ENCODE measurements at places on chromosomes 3 and 15. TPM values are rescaled to one million over a fixed set of nuclear protein-coding genes. Genes with fewer than 3 reads are reported as not detected.
A peak's percentile ranks its signal among the peaks of the same experiment; 100 is the strongest.

PTX3 gene
- 20.1 TPM for total RNA-seq

- no peak for DNase-seq
- H3K4me1 ChIP-seq: no peaks in the 10 kb centered on the region
- peaks cover 16% of the 10 kb centered on the region for H3K27me3 ChIP-seq
- H3K27ac ChIP-seq: no peak overlapping the region
These were observed 265.5 kb upstream of the ATP10A start for GRCh38 chr15:26128611-26129140.

MFN1 gene
- 51.7 TPM for total RNA-seq

GRCh38 chr3:46846624-46847542 lies 16.4 kb downstream of the MYL3 start:
- H3K27ac ChIP-seq: no peak overlapping the region
- peaks cover 15% of the 10 kb centered on the region for H3K27me3 ChIP-seq
- H3K36me3 ChIP-seq: peaks cover 1% of the 10 kb centered on the region
- H3K4me3 ChIP-seq: peak overlapping the region; percentile 73
- no peak for DNase-seq

DNA sequence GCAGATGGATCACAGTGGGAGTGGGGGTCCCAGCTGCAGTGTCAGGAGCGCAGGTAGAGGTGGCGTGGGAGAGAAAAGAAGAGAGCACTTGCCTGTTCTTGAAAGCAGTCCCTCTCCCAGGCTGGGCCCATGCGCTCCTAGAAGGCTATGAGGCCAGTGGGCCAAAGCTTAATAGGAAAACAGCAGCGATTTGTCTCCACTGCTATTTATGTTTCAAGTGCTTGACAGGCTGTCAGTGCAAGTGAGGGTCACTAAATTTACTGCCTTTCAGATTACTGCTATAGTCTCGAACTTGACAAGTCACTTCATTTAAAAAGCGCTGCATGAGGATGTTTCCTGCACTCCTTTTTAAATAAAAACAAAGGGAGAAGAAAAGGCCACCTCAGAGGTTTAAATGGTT lies 239.5 kb downstream of the GAP43 start:
- no peaks in the 10 kb centered on the region for H3K27me3 ChIP-seq
- no peaks in the 10 kb centered on the region for H3K4me1 ChIP-seq
- no peak for DNase-seq
- no peak overlapping the region for H3K27ac ChIP-seq
- no peaks in the 10 kb centered on the region for H3K36me3 ChIP-seq

- DNase-seq: no peak
- H3K36me3 ChIP-seq: no peaks in the 10 kb centered on the region
- H3K4me3 ChIP-seq: peak overlapping the region; percentile 39
- peaks cover 7% of the 10 kb centered on the region for H3K4me1 ChIP-seq
- no peaks in the 10 kb centered on the region for H3K27me3 ChIP-seq
- H3K27ac ChIP-seq: peak overlapping the region; percentile 24
These were observed 193.1 kb downstream of the EPHA3 start for GRCh38 chr3:89300526-89300925.

DNA sequence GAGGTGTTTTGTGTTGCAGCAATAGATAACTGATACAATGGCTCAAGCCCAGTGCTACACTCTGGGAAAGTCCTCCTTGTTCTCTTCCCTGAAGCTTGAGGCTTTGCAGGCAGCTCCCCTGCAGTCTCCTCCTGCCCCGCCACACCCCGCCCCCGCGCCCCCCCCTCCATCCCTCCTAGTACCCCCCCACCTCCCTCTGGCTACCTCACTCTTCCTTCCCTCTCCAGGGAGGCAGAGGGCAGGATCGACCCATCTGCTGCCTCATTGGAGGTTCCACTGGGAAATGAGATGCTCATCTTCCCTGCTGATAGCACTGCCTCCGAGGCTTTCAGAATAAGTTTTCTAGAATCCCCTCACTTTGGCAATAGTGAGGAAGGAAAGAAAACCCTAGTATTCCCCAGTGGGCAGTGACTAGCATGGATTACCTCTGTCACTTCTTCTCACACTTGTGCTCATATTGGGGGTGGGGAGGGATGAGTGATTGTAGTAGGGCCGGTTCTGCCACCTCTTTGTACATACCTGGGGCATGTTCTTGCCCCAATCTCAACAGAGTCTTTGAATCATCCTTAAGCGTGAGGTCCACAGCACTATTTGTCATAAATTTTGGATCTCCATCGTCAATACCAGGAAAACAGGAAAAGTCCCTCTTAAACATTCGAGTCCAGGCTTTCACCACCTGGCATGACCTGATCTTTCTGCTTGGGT lies 16.3 kb upstream of the RAB7A start:
- H3K4me1 ChIP-seq: no peaks in the 10 kb centered on the region
- H3K27me3 ChIP-seq: peaks cover 37% of the 10 kb centered on the region

NXPE3 gene
- total RNA-seq: 44.3 TPM

DNA sequence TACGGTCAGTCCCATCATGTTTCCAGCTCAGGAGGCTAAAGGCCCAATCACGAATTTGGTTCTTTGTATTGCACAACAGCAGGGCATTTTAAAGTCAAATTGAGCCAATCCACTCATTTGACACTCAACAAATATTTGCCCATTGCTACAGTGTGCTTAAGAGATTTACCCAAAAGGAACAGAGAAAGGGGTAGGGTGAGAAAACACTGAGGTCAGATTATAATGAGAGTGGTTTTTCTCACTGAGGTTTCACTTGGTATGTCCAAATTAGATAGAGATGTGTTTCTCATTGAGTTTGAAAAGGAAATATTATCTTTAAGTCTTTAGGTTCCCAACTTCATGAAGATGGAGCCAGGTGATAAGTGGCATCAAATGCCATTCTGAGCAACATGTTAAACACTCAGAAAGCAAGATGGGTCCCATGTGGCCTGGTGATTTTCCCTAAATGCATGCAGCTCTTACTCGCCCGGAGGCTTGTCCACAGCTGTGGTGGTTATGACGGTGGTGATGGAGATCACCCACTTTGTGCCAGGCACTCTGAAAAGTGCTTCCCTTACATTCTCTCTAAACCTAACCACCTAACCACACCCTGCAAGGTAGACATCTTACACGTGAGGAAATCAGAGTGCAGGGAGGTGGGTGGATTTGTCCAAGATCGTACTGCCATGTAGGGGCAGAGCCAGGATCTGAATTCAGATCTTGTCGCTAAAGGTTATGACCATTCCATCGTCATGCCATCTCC lies 31.2 kb upstream of the USP3 start:
- no peak overlapping the region for H3K27ac ChIP-seq
- H3K4me1 ChIP-seq: peaks cover 37% of the 10 kb centered on the region
- H3K36me3 ChIP-seq: no peaks in the 10 kb centered on the region
- DNase-seq: no peak

FAM98B gene
- 33.7 TPM for total RNA-seq

ACY1 gene
- total RNA-seq: 45.8 TPM

NRG4 gene
- not detected for total RNA-seq

GRCh38 chr3:58880182-58880581 lies 169.6 kb downstream of the CFAP20DC start:
- no peaks in the 10 kb centered on the region for H3K36me3 ChIP-seq
- H3K4me1 ChIP-seq: peaks cover 64% of the 10 kb centered on the region
- peak; percentile 48 for DNase-seq

FOXB1 gene
- not detected for total RNA-seq

DNA sequence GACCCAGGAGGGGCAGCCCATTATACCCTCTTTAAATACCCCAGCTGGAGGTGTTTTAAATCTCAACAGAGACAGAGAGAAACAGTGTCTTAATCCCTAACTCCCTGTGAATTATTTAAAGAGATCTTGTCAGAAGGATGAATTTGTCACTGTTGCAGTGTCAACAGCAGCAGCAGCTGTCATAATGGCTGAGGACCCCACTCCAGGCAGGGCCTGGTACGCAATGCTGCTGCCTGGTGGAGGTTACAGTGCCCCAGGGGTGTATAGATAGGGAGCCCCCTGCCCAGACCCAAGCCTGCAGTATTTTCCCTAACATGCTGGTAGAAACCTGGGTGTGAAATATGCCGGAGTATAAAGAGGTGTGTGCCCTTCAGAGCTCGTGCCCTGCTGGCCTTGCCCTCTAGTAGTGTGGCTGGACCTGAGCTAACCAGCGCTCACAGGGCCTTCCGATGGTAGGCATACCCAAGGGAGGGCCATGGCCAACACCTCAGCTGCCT lies 143.0 kb downstream of the EPHB1 start:
- no peak overlapping the region for H3K4me3 ChIP-seq
- H3K36me3 ChIP-seq: no peaks in the 10 kb centered on the region
- H3K27ac ChIP-seq: no peak overlapping the region
- H3K4me1 ChIP-seq: no peaks in the 10 kb centered on the region
- no peak for DNase-seq

TM4SF4 gene
- 0.89 TPM for total RNA-seq

DNA sequence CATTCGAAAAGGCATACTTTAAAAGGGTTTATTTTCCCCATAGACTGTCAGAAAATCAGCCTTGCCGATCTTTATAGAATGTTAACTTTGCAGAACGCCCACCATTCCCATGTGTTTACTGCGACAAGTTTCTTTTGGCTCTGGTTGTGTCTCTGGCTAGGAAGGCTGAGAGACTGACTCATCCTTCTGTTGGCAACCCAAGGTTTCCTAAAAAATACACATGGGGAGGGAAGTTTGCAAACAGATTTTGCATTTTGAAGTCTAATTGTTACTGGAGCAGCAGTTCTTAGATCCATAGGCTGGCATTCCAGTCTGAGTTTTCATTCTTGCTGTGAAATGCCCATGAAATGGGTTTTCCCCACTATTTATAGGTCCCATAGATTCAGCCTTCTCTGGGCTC lies 37.9 kb upstream of the MINAR1 start:
- peaks cover 26% of the 10 kb centered on the region for H3K4me1 ChIP-seq
- H3K4me3 ChIP-seq: 0 out of 2 replicates have a peak overlapping the region, but pooled peaks have one; percentile 12
- no peaks in the 10 kb centered on the region for H3K27me3 ChIP-seq
- peak overlapping the region; percentile 40 for H3K27ac ChIP-seq
- DNase-seq: no peak

DNA sequence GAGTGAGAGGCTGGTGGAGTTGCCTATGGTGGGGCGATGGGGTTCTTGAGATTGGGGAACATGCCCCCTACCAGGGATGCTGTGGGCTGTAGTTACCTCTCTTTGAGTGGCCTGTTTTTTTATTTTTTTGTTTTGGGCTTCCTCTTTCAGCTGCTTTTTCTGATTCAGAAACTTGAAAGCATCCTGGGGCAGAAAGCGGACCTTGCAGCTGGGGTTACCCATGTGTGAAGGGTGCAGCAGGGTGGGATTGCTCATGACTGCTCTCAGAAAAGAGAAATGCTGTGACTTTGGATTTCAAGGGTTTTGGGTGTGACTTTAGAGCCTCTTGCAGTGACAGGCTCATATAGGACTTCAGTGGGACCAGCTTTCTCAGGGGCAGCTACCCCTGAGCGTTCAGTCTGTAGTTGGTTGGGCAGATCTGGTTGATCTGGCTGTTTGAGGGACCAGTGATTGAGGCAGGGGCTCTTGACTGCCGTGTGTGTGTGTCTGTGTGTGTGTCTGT lies 1.8 kb downstream of the LIMD1 start:
- DNase-seq: no peak
- peak overlapping the region; percentile 65 for H3K27ac ChIP-seq

FEZF2 gene
- not detected for total RNA-seq

DNA sequence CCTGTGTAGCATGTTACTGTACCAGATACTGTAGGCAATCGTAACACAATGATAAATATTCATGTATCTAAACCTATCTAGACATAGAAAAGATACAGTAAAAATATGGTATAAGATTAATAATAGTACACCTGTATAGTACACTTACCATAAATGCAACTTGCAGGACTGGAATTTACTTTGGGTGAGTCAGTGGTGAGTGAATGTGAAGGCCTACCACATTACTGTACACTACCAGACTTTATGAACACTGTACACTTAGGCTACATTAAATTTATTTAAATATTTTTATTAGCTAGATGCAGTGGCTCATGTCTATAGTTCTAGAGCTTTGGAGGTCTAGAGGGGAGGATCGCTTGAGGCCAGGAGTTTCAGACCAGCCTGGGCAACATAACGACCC lies 186.6 kb upstream of the ROPN1 start:
- H3K4me3 ChIP-seq: no peak overlapping the region

TMEM207 gene
- total RNA-seq: not detected

DNA sequence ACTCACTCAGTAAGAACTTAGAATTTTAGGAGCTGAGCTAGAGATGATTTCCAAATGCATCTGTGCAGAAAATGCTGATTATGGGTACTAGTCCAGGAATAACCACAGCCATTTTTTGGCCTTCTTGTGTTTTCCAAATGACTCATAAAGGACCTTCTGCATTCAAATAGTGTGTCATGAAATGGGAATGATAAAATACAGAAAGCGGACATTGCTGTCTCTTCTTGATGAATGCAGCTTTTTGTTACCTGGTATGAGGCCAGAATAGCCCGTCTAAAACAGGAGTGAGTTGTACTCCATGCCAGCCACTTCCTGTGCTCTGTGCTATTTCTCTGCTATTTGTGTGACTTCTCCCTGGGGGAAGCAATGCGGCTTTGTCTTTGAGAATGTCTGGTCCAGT lies 20.5 kb upstream of the FRMD5 start:
- peak overlapping the region; percentile 75 for H3K27ac ChIP-seq
- H3K4me3 ChIP-seq: peak overlapping the region; percentile 48
- no peaks in the 10 kb centered on the region for H3K27me3 ChIP-seq
- H3K4me1 ChIP-seq: peaks cover 39% of the 10 kb centered on the region
- no peaks in the 10 kb centered on the region for H3K36me3 ChIP-seq

DNA sequence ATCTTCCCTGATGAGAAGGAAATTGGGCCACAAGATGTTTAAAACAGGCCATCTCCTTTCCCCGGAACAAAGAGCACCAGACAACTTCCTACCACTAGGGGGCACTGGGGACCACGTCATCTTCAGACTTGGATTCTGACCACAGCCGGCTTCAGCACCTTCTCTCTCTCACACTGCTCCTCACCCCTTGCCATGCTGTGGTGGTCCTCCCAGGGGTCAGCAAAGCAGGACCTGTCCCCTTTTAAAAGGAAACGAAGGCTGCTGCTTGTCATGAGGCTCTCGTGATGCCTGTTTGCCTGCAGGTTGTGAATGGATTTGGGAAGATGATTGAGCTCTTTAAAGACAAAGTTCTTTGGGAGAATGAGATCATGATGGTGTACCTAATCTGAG lies 16.2 kb downstream of the RFT1 start:
- H3K27ac ChIP-seq: no peak overlapping the region
- peaks cover 19% of the 10 kb centered on the region for H3K4me1 ChIP-seq
- no peaks in the 10 kb centered on the region for H3K27me3 ChIP-seq
- DNase-seq: peak; percentile 71
- H3K36me3 ChIP-seq: peaks cover 22% of the 10 kb centered on the region

DNA sequence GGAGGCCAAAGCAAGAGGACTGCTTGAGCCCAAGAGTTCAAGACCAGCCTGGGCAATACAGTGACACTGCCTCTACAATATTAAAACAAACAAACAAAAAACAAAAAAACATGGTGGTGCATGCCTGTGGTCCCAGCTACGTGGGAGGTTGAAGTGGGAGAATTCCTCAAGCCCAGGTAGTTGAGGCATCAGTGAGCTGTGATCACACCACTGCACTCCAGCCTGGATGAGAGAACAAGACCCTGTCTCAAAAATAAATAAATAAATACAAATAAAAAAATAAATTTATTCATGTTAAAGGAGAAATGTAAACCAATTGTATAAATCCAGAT lies 200.6 kb downstream of the BCHE start:
- peaks cover 4% of the 10 kb centered on the region for H3K4me1 ChIP-seq
- DNase-seq: no peak
- H3K27me3 ChIP-seq: peaks cover 3% of the 10 kb centered on the region
- no peak overlapping the region for H3K4me3 ChIP-seq
- H3K27ac ChIP-seq: no peak overlapping the region
